Occipital lobe (tissue), 3 donors: ENCODE measurements at places on chromosomes 2 and 18. TPM values are rescaled to one million over a fixed set of nuclear protein-coding genes. Genes with fewer than 3 reads are reported as not detected.

CDK15 gene
- not detected for total RNA-seq

DNA sequence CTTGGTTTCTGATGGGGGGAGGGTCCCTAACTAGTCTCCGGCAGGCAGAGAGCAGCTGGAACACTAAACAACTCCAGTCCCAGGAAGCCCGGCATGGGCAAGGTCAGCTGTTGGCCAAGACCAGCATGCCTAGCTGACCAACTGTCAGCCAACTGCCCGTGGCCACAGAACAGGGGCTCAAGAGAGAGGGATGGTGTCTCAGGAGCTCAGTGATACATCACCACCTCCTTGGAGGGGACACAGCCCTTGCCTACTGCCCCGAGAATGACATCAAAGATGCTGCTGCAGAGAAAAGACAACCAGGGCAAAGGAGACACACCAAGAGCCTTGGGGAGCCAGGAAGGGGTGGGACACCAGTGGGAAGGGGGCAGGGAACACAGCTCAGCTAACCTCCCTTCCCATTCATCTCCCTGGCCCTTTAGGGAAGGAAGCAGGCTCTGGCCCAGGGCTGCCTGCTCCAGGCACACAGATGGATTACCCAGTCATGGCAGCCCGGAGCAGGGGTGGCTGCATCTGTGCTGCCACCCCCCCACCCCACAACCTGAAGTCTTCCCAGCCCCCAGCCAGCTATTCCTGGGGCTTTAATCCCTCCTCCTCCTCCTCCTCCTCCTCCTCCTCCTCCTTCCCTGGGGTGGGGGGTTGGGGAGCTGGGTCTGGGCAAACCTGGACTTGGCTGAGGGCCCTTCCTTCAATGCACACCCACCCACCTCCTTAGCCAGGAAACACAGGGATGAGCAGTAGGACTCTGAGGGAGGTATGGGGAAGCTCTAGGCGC is 1.9 kb downstream of the BIN1 start:
- no peak for DNase-seq

- DNase-seq, result no peak
These were observed 404 bp upstream of the AKAIN1 start for GRCh38 chr18:5197461-5197860.

IL1F10 gene
- not detected for total RNA-seq
